ENCODE measurements at places on chromosomes 2 and 18.

DNA sequence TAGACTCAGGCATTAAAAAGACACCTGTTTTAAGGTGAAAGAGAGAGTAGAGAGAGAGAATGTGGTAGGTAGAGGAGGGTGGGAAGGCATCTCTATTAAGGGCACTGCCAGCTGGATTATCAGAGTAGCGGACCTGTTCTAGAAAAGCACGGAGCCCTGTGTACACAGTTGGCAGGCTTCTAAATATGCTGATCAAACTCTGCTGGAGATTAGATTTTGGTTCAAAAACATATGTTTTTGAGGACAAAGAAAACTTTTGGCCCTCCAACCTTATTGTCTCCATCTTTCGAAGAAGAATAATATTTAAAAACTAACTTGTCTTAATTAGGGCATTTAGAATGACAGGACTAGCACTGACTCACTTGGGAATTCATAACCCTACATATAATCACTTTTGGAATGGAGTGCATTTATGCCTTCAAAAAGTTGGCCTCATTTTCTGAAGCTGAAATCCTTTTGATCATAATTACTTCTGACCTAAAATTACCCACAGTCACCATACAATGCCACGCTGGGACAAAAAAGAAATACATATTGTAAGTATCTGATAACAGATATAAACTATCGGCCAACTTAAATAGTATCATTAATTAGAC lies 254.6 kb downstream of the MEIS1 start:
- DNase-seq, result no peak

DNA sequence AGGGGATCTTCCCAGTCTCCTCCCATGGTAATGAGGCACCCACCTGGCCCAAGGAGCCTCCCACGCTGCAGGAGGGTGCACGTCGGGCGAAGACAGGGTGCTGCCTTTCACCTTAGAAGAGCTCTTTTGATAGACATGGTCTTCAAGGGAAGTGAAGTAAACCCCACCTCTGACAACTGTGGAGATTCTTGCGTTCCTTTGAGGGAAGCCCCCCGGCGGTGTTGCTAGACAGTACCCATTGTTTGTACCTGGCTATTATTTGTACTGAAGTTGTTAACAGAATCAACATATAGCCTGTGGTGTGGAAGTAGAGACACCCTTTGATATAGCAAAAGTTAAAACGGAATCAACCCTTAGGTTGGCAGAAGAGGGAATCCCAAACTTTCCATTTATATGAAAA lies 648.0 kb downstream of the GALR1 start:
- DNase-seq, result no peak

- no peak for DNase-seq
Observed at GRCh38 chr2:85717308-85718008, 23.3 kb downstream of the GNLY start.

GRCh38 chr2:196591621-196592022 lies 47.9 kb upstream of the CCDC150 start:
- DNase-seq, result no peak

DNA sequence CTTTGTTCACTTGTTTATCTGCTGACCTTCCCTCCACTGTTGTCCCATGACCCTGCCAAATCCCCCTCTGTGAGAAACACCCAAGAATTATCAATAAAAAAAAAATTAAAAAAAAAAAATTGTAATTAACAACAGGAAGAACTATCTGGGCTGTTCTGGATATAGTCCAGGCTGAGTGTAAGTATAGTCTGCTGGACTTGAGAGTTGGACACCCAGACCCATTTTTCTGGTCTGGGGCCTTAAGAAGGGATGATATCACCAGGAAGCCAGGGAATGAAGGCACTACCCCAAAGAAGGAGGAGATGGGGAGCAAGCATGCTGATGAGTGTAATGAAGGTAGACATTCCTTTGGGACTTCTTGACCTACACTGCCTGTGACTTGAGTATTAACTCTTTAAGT lies 72.1 kb upstream of the ZFP36L2 start:
- DNase-seq, result no peak

GRCh38 chr18:76622651-76623050 lies 127.6 kb upstream of the ZNF516 start:
- no peak for DNase-seq

GRCh38 chr2:212448698-212449097 lies 89.9 kb downstream of the ERBB4 start:
- DNase-seq, result no peak

DNA sequence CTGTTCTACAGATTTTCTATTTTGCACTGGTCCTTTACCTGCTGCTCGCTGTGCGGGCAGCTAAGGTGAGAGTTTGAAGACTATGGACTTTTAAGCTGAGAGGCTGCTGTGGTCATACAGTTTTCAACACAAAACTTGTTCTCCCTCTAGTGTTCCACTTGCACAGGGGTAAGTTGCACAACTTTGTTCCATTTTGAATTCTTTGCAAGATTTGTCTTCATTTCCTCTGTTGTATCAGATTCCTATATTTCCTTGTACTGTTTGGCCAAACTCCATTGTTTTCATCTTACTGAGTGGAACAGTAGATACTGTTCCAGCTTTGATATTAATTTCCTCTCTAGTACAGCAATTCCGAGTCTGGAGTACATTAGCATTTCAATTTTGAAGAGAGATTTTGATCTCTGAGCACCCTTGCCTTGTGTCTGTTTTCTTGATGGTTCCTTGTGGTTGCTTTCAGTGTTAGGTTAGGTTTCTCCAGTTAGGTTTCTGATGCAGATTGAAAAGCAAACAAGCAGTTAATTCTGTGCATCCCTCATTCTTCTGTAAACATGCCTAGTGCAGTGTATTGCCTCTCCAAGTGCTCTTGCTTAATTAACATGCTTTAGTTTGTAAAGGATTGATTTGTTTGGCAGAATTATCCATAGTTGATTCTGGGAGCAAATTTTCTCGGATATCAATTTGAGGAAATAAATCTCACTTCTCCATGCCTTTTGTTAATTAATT lies 188.8 kb downstream of the PTPRM start:
- DNase-seq, result no peak

DNA sequence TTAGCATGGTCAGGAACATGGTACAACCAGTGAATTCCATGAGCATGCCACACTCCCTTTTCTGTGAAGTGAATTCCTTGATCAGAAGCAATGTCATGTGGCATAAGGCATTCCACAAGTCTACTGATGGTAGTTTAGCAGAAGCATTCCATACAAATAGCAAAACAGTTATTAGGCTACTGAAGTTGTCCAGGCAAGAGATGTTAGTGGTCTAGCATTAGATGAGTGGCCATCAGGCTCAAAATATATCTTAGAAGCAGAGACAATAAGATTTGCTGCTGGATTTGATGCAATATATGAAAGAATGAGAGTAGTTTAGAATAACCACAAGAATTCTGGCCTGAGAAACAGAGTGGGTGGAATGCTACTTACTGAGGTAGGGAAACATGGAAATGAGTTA lies 355.3 kb upstream of the NRXN1 start:
- DNase-seq, result no peak

DNA sequence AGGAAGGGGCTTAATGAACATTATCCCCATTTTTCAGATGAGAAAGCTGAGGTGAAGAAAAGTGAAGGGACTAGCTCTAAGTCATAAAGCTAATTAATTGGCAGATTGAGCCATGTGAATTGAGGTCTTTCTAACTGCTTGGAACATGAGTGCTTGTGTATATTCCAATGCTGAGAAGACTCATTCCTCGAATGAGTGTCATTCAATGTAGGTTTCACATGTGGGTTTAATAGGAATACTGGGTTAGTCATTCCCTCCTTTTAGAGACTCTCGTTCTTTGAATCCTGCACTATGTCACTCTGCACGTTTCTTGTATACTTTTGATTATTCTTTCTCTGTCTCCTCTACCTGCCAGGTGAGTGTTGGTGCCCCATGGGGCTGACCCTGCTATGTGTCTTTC lies 218.2 kb downstream of the HRH4 start:
- DNase-seq, result no peak

- no peak for DNase-seq
Observed at GRCh38 chr2:126644630-126645191, 11.2 kb upstream of the GYPC start.

DNA sequence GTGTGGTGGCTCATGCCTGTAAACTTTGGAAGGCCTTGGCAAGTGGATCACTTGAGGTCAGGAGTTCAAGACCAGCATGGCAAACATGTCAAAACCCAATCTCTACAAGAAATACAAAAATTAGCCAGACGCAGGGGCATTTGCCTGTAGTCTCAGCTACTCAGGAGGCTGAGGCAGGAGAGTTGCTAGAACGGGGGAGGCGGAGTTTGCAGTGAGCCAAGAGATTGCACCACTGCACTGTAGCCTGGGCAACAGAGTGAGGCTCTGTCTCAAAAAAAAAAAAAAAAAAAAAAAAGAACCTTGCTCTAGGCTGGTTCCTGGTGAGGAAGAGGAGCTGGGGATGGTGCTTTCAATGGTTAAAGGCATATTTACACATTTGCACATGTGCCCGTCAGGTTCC lies 129.4 kb downstream of the LYPD6B start:
- DNase-seq, result no peak

- no peak for DNase-seq
Observed at GRCh38 chr2:58099096-58099769, 52.6 kb downstream of the VRK2 start.

- no peak for DNase-seq
Observed at GRCh38 chr2:188517549-188518215, 226.0 kb downstream of the GULP1 start.

DNA sequence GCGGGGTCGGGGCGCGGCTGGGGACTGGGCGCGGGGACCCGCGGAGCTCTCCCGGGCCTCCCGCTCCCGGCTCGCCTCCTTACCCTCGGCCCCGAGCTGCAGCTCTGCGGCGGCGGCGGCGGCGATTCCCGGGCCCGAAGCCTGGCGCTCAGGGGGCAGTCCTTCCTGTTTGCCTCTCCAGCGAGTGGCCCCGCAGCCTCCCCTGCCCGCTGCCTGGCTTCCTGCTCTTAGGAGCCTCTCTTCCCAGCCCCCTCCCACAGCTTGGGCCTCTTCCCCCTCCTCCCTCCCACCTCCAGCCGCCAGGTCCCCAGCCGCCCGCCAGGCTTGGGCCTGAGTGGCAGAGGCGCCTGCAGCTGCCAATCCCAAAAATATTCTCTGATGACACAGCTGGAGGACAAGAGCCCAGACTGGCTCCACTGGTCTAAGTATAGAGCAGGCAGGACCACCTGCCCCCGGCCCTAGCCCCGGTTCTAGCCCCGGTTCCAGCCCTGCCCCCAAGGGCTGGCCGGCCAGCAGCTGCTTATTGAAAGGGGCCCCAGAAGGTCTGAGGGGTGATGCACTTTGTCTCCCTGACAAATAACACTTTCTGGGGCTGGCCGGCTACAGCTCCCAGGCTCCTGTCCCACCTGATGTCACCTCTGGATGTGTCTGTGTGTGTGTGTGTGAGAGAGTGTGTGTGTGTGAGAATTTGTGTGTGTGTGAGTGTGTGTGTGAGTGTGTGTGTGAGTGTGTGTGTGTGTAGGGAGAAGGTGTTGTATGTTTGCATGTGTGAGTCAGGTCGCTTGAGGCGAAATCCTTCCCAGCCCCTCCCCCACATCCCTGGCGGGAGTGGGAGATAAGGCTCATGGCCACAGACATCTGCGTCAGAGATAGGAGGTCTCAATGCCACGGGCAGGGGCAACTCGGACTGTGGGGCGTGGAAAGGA lies at the start of gene OBSL1:
TSS of gene OBSL1 (minus strand) at position 229 of the 926 bp plus-strand sequence. CDS start 307 bp downstream, outside the sequence.
- no peak for DNase-seq

GRCh38 chr2:209808521-209808920 lies 36.9 kb downstream of the UNC80 start:
- DNase-seq, result no peak

DNA sequence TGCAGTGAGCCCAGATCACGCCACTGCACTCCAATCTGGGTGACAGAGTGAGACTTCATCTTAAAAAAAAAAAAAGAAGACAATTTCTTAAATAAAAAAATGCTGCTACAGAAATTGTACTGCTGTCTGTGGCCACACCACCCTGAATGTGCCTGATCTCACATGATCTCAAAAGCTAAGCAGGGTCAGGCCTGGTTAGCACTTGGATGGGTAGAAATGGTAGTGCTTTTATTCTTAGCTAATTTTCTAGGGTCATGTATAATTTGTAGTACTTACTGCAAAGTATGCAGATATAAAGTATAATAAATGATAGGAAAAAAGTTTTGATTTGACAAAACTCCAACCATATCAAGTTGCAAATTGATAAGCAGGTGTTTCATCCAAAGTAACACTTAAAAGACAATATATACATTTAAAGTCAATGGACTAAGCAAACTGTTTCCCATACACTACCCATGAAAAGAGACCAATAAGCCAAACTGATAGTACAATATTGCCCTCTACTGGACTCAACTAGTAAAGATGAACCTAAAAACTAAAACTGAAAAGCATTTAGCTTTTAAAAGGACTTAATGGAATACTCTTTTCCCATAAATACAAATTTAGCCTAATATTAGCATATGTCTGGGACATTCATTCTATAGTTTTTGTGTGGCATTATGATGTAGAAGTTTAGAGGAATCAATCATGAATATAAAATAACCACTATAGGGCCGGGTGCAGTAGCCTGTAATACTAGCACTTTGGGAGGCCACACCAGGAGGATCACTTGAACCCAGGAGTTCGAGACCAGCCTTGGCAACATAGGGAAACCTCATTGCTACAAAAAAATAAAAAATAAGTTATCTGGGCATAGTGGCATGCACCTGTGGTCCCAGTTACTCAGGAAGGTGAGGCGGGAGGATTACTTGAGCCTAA lies 18.6 kb upstream of the PEX13 start:
- DNase-seq, result no peak

- DNase-seq, result no peak
Observed at GRCh38 chr18:66993492-66993891, 389.6 kb upstream of the CDH19 start.

DNA sequence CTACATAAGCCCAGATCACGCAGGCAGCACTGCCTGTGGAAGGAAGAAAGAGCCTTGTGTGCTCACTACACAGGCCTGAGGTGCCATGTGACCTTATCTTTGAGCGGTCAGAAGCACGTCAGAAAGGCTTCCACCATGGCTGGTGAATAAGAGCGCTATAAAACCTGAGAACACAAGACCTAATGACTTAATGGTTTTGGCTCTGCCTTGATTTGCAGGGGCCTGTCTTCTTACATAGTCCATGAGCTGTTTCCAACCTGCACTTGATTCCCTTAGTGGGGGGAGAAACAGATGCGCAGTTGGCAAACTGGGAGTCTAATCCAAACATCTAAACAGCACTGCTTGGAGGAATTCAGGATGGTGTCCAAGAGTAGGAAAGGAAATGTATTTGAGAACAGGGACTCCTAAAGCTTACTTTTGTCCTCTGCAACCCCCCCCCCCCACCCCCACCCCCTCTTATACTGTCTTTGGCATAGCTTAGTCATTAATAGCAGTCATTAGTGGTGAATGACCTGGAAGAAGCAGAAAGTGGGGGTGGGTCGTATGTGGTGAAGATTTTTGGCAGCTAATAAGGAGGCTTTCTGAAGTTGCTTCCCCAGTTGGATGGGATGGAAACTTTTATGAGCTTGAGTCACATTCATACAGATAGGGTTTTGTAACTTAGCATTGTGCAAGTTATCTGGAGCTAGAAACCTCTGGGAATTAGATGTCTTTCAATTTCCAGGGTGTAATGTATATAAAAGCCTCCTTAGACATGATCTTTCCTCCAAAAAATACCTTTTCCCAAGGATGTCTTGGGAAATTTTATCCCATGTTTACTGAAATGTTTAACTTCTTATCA lies 454.1 kb downstream of the MEIS1 start:
- no peak for DNase-seq

- DNase-seq, result no peak
Observed at GRCh38 chr18:9547782-9548181, 66.6 kb downstream of the PPP4R1 start.

GRCh38 chr2:180115675-180116074 lies 108.6 kb upstream of the CWC22 start:
- no peak for DNase-seq

Data from stimulated activated naive CD8-positive, alpha-beta T cell treated with anti-CD3 and anti-CD28 coated beads, Interleukin-15, amount 100 ng/mL, for 72 hours (primary cell).